ENCODE measurements at places on chromosomes 6 and 20.

DNA sequence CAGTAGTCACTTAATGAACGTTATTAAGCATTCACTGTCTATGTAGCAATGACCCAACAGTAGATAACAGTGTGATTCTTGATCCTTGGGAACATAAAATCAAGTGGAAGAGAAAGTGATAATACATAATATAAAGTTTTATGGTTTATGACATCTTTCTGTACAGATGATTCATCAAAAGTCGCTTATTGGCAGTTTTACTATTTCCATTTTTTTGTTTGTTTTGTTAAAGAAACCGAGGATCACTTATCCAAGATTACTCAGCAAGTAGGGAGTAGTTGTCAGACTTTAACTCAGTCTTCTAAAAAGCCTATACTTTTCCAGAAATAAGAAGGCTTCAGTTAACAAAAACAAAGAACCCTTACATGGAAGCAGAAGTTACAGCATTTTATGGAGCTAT is 260.8 kb downstream of the ZFAND3 start:
- no peak for DNase-seq

DNA sequence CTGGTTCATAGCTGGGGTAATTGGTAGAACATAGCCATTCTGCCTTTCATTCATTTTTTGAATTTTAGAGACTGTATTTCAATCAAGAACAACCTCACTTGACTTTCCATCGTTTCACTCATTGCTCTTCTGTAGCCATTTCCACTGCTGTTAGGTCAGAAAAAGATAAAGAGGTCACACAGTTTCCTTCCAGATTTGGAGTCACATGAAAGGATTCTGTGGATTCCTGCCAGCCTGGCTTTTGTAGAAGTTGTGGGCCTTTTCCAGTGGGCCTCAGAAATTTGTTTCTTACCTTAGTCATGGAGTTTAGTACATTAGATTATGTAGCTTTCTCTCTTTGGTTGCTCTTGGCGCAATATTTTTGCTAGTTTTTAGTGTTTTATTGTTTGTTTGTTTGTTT is 157.8 kb downstream of the SASH1 start:
- no peak for DNase-seq

DNA sequence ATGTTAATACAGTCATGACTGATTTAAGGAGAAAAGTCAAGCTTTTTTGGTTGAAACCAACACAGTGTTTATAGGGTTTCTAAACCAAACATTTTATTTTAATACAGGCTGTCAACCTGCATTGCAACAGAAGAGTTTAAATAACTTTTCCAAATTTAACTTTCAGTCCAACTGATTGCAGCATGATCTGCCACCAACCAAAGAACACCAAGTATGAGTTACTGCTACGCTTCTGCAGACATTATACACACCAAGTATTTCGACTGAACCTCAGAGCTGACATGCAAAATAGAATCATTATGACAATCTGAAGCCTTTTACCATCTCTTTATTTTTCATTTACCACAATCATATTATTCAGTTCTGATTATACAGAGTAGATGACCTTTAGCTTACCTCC is 151.2 kb upstream of the DST start:
- DNase-seq, result no peak

GRCh38 chr20:61131944-61132343 is 120.1 kb upstream of the CDH4 start:
- no peak for DNase-seq

DNA sequence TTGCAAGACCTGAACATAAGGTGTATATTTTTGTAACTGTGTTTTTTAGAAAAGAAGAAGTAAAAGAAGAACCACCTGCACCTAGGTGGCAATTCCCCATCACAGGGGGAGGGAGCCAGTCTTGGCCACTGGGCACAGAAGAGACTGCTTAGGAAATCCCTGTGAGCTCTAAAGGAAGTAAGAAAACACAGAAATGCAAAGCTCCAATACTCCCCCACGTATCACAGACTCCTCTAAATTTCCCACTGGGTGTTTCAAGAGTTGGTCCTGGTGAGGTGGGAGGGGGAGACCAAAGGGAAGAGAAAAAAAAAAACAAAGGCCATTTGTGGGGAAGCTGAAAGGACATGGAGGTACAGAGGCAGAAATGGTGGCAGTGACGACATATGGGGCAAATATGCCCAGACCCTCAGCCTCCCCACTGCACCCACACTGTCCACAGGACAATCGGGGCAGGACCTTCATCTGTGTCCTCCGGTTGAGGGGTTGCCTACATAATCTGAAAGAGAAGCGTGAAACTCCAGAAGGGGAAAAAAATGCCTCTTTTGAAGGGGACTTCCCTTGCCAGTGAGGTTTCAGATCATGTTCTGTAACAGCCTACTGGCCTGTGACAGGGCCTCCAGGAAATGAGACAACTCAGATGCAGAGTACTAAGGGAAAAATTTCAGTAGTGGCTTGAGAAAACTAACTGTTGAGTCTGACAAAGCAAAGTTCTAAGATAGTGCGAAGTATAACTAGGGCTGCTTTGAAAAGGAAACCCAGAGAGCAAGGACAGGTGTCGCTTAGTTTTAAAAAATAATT is 226.2 kb upstream of the MARCKS start:
- DNase-seq, result no peak

DNA sequence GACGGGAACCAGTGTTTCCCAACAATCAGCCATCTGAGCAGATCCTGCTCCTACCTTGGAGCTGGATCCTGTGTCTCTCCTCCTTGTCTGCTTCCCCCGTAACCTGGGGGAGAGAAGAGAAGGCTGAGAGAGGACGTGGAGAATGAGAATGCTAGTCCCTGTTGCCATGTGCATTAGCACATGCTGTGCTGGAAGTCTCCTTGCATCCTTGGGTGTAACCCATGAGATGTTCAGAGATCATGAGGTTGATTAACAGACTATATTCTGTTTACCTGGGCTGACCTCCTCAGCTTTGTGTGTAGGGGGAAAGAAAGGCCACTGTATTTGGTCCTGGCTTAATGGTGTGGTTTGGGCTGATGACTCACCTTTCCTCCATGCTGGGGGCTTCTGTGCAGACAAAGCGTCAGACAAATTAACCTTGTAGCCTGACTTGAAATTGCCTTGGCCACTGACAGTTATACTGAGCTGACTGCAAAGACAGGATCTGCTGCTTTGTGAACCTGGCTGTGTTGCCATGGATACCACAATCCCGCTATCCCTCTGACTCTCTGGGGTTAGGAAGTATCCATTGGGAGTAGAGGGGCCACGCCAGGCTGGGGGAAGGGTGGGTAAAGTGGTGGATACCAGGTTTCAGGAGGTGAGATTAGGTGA is 243.7 kb upstream of the CHD6 start:
- DNase-seq, result no peak

DNA sequence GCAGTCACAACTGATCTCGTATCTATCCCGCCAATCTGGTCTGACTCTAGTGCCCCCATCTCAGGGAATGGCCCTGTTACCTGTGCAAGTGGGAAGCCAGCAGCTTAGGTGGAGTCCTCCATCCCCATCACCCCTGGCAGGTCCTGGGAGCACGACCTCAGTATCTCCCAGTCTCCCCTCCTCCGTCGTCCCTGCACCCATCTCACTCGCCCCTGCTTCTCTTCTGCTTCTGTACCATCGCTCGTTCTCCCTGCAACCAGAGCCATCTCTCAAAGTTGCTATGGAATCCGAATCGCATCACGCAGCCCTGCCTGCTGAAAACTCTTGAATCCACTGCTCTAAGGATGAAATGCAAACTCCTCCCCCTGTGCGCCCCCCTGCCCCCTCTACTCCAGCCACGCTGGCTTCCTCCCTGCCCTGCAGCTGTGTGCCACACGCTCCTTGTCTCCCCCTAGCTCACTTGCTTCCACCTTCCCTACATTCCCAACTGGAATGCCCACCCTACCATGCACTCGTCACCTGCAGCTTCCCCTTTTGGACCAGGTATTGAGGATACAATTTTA is 64.0 kb upstream of the PTGIS start:
- DNase-seq, result no peak

- no peak for DNase-seq
These were observed 94.8 kb upstream of the CNKSR3 start for GRCh38 chr6:154605178-154605881.

GRCh38 chr20:23515250-23515939 is 24.5 kb downstream of the CST8 start:
- no peak for DNase-seq

DNA sequence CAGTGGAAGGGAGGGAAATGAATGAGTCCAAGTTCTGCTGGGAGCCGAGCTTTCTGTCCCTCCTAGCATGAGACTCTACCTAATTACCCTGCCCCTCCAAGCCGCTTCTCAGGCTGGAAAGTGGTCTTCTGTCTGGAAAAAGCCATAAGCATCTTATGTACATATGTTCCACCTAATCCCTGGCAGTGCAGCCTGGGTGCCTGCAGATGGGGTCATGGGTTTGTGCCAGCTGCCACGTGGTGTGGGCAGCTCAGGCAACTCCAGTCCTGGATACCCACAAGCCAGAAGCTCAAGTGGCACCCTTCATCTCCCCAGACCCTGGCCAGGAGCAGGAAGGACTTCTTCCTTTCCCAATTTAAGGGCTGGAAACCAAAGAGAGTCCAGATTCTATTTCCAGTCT is 253.1 kb downstream of the LY86 start:
- peak; percentile 34 for DNase-seq

DNA sequence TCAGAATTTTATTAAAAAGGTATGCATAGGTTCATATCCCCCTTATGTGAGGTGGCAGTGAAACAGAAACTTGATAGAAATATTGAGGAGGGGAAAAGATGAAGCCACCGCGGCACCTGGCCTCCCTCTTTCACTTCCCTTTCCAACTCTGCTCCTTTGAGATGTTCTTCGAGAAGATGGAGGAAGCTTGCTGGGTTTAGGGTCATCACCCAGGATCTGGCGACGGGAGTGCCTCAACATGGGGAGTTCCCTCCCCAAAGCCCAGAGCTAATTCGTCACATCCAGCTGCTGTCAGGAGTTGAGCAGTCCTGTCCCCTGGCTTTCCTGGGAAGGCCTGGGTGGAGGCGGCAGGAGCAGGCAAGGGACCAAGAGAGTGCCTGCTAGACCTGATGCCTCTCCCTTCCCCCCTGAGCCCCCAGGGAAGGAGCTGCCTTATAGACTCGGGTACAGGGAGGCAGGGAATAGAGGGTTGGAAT is 29.1 kb downstream of the RREB1 start:
- no peak for DNase-seq

- peak; percentile 54 for DNase-seq
These were observed 5.9 kb upstream of the SERINC3 start for GRCh38 chr20:44527716-44528199.

DNA sequence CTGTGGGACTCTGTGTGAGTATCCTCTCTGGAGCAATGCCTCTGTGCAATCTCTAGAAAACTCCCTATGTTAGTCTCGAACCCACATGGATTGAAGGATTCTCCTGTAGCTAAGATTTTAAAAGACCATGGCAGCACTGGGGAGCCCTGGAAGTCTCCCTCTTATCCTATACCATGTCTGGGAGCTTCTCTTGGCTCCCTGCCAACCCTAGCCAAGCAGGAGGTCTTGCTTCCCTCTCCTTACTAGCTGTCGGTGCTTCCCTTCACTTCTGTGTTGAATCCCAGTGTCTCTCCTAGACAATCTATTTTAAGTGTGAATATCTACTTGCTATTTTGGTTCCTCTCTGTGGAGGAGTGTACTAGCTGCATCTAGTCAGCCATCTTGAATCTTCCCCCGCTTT is 118.8 kb upstream of the NRN1 start:
- DNase-seq, result no peak

GRCh38 chr6:112522587-112522986 is 175.5 kb downstream of the RFPL4B start:
- peak; percentile 11 for DNase-seq

DNA sequence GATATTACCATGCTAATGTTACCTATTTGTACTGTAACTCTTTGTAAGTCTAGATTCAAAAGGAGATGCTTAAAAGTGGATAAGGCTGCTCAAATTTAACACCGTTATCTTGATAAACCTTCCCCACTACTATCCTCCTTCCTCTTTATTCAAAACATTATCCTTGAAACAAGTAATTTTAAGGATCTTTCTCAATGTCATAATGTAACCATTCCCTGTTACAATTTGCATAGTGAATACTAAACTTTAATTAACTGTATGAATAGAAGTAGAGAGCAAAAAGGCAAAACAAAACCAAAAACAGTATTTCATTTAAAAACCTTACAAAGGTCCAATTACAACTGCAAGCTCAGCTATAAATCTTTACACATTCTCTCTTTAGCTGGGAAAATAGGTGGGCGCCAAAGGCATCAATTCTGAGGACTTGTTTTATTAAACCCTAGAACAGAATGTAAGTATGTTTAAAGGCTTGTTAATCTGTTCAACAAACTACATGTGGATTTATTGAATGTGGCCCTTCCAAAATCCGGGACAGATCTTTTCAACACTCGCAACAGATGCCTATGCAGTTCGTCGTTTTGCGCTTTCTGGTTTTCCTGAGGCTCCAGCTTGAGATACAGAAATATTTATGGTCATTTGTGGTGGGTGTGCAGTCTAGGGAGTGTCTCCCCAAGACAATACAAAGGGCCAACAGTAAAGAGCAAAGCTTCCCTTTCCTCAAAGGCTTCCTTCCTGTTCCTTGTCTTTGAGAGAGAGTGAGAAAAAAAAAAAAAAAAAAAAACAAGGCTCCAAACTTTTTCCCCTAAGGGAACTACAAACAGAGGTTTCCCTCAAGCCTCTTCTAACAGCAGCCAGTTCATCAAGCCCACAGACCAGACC is 15.1 kb downstream of the KIF13A start:
- no peak for DNase-seq

DNA sequence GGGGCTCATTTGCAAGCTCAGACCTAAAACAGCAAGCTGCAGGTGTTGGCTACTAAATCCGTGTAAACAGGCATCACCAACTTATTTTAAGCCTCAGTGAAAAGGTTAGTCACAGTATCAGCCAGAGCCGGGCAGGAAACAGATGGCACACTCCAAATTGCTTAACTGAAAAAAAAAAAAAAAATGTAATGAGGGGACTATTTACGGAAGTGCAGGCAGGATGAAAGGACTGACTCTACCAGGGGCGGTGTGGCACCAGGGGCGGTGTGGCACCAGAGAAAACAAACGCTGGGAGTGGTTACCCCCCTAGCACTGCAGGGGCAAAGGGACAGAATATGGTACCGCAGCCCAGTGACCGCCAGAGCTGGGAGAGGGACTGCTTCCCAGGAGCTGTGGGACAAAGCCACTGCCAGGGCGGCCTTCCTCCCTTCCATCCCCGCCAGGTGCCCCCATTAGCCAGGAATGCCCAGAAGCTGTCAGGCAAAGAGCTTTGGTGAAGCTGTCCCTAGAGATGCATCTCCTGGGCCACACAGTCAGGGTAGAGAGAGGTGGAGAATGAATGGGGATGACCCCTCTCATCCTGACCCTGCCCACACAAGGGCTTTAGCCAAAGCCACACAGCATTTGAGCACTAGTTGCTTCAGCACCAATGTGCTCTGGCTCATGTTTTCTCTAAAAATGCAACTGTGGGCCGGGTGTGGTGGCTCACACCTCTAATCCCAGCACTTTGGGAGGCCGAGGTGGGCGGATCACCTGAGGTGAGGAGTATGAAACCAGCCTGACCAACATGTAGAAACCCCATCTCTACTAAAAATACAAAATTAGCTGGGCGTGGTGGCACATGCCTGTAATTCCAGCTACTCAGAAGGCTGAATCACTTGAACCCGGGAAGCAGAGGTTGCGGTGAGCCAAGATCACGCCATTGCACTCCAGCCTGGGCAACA is 39.6 kb upstream of the GFOD1 start:
- peak; percentile 83 for DNase-seq
